ENCODE measurements at places on chromosomes 11 and 22.
A peak's percentile ranks its signal among the peaks of the same experiment; 100 is the strongest.

DNA sequence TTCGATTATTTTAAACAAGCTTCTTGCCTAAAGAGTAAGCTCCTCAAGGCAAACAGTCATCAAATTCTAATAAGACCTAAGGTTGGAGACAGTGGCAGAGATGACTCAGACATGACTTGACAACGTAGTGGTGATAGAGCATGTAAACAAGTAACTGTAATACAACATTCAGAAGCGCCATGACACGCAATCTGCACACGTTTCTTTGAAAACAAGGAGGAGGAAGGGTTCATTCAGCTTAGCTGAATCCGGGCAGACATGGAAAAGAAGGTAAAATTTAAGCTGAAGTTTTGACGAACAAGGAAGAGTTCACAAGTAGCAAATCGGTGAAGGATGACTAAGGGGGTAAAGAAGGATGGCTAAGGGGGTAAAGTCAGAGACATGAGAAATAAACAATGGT is 152.4 kb upstream of the ZC3H12C start:
- DNase-seq, result no peak

DNA sequence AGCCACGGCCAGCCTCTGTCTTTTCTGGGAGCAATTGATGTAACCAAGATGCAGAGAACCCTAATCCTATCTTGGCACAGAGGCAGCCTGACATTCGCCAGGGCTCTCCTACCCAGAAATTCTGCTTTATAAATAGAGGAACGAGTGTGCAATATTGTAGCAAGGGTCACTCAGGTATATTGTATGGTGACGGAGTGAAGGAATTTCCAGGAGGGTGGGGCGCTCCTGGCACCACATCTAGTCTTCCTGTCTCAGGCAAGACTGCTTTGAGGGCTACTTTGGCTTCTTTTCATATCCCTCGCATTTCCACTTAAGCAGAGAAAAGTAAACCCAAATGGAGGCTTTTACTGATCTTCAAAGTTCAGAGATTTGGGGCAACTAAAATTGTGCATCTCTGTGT is 114.4 kb downstream of the BARX2 start:
- DNase-seq, result no peak

- no peak for DNase-seq
These were observed 3.6 kb upstream of the SSTR3 start for GRCh38 chr22:37215890-37216289.

DNA sequence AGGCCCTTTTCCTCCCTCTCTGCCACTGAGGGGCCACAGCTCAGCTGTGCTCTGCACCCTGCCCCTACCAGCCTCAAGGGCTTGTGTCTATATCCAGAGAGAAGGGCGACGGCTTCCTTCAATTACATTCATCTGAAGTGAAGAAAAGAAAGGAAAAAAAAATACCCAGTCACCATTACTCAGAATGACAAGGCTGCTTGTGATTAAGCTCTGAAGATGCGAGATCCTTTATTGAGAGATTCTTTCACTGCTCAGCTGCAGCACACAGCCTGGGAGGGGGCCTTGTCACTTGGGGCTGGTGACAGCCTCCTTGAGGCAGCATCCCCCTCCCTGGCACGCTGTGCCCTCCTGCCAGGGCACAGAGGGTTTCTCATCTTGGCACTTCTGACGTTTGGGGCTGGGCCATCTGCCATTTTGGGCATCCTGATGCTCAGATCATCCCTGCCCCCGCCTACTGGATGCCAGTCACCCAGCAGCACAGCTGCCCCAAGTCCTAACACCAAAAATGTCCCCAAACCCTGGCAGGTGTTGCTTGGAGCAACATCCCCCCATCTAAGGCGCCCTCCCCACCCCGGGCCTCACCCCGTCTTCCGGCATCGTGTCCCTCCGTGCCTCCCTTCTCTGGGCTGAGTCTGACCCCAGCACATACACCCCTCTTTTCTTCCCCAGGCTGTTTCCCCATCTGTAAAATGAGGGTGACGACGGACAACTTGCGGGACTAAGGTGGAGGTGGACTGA is 1394.7 kb downstream of the BRD1 start:
- no peak for DNase-seq

GRCh38 chr22:22692707-22693530 is 48.5 kb downstream of the GGTLC2 start:
- peak; percentile 36 for DNase-seq

DNA sequence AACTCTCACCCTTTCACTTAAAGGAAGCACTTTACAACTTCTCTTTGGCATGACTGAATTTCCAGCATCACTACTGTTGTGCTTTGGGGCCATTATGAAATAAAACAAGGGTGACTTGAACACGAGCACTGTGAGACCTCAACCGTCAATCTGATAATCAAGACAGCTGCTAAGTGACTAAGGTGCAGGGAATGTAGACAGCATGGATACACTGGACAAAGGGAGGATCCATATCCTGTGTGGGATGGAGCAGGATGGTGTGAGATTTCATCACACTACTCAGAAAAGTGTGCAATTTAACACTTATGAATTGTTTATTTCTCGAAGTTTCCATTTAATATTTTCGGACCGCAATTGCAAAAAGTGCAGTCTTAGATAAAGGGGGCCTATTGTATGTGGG is 16.1 kb upstream of the EXPH5 start:
- DNase-seq, result no peak

GRCh38 chr11:56842814-56843794 is 94.6 kb upstream of the OR9G4 start:
- DNase-seq, result no peak

DNA sequence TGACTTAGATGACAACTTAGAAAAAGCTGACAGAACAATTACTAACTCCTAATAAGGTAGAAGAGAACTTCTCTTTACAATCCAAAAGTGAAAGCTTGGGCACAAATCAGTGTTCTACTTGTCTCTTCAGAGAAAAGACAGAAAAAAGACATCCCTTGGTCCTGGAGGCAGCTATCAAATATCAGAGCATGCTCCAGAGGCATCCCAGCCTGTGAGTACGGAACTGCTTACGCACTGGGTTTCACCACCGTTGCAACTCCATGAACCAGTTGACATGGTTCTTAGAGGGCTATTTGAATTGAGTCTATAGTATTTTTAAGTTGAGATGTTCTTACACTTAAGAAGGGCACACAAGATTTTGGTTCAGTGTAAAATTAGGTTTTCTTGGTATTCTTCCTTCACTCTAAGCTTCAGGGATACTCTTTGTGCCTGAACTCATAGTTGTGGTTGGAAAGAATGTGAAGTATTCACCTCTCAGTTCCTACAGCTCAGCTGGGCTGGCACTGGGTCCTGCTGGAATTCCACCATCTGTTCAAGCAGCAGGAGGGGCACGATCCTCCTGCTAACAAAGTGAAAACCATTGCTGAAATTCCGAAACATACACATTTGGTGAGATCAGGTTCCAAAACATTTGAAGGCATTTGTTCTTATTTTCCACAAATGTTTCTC is 6.3 kb downstream of the AKIP1 start:
- DNase-seq, result no peak

Data from right lung (tissue), 10 donors.